ENCODE measurements at places on chromosomes 5 and 9.

- no peak for DNase-seq
Measured at GRCh38 chr9:91043811-91044175, 242.2 kb downstream of the SYK start.

DNA sequence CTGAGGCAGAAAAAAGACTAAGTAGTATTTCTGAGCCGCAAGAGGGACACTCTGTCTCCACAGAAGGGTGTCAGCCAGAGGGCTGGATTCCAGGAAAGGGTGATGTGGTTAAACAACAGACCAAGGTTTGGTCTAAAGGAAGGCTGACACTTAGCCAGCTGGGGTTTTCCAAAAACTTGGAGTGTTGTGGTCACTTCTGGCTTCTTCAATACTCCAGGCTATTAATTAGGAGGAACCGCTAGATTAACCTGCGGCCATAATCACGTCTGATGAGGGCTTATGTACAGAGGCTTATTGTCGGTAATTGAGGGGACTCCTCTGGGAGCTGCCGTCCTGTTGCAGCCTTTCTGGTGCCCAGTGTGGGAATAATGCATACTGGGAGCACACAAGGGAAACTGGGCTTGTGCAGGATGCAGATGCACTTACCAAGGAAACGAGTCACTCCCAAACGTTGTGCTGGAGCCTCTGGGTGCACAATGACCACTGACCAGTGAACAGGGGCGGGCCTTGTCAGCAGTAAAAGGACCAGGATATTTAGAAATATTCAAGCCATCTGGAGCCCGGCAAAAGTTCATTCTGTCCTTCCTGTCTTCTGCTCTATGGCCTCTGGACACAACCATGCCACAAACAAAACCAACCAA is 70.2 kb upstream of the TUT7 start:
- DNase-seq, result no peak

- DNase-seq, result no peak
Measured at GRCh38 chr5:128782446-128782845, 182.8 kb upstream of the SLC27A6 start.

GRCh38 chr5:141567513-141568117 is 51.2 kb downstream of the DIAPH1 start:
- DNase-seq, result no peak

DNA sequence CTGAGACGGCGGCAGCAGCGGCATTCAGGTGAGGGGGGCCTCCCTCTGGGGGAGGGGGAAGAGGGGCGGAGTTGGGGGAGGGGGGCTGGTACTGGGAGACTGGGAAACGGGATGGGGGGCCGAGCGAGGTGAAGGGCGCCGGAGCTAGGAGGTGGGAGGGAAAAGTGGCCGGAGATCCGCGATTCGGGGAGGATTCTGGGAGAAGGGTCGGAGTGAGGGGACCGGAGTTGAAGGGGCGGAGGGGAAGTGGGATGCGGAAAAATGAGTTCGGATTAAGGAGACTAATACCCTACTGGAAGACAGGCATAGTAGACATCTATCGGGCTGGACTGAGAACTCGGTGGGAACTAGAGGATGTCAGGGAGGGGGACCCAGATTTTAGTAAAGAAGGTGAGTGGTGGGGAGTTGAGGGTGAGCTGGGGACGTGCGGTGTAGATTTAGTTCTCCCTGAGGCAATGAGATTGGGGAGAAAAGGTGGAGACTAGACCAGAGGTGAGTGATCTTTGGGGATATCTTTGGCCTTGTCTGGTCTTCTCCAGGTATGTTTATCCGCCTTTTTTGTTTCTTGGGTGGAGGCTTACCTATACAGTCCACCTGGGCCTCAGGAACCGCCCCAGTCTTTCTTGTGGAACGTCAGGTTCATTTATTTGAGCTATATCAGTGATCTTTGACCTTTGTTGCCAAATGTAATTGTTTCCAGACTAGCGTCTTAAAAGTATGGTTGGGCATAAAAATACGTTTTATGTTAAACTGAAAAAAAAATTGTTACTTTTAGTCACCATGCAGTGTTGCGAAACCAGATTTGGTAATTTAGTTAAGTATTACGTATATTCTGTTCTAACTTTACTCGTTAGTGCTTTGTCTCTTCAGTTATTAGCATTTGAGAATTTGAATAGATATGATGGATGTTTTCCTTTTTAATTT is 632 bp downstream of the UBAP1 start:
- DNase-seq, result no peak

DNA sequence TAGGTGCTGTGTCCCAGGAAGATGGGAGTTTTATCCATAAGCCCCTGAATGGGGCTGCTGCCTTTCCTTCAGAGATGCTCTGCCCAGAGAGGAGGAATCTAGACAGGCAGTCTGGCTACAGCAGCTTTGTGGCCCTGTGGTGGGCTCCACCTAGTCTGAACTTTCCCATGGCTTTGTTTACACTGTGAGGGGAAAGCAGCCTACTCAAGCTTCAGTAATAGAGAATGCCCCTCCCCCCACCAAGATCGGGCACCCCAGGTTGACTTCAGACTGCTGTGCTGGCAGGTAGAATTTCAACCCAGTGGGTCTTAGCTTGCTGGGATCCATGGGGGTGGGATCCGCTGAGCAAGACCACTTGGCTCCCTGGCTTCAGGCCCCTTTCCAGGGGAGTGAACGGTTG is 100.9 kb upstream of the DPYSL3 start:
- no peak for DNase-seq

DNA sequence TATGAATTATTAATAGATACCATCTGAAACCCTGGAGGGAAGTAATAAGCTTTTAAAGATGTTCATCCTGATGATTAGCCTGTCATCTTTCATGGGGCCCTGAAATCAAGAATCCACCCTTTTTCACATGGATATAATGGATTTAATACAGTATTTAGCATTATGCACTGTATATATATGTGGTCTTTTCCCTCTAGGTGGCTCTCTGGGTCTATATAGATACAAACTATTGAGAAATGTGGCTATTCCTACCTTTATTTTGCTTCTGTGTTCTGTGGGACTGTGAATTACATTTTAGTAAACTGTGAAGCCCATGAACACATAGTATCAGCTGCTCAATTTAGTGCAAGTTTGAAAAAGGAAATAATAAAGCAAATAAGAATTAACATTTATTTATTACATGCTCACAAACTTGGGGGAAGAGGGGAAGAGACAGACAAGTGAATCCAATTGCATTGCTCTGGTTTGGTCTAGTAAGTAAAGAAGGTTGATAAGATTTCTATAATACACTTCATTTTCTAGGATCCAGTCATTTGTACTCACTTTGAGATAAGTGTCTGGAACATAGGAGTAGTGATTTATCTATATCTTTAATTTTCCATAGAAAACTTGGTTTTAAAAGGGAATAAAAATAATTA is 112.2 kb downstream of the SCAMP1 start:
- no peak for DNase-seq

DNA sequence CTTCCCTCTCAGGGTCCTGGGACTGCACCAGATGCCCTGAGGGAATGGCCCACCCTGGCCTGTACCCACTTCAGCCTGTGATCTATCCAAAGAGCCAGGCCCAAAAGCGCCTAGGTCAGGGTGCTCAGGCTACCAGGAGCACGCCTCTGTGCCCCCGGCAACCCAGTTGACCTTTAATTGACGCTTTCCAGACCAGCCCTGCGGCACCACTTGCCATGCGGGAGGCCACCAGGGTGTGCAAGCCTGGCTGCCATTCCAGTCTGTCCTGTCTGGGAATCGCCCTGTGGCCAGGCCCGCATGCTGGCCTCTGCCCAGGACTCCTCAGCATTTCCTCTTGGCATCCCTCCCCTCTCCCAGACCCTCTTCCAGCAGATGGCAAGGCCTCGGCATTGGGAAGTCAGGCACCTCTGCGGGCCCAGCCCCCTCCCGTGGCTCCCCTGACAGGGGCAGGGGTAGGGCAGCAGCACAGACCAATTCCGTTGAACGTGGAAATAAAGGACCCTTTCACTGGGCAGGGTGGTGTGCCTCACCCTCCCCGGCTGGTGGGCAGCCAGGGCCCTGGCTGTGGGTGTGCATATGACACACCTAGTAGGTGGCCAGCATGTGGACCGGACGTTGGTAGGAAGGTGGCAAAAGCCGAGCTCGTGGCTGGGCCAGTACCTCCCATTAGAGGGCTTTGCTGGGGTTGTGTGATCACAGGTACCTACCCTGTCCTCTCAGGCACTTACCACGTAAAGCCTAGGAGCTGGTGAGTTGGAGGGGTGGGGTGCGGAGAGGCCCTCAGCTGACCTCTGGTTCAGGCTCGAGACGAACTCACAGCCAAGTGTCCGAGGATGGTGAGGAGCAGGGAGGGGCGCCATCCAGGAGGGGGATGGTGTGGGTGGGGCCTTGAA is 3.5 kb upstream of the AIF1L start:
- DNase-seq, result no peak

DNA sequence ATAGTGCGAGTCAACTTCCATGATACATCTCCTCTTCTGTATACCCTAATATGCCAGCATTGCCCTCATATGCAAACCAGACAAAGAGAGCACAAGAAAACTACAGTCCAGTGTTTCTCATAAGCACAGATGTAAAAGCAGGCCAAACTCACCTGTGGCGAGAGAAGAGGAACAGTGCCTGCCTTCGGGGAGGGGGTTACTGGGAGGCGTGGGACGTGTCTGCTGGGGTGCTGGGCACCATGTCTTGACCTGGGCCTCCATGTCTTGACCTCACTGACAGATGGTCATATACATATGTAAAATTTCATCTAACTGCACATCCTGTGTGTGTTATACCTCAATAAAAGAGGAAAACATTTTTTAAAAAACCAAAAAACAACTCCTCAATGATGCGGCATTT is 159.3 kb upstream of the PPP1R26 start:
- no peak for DNase-seq

- no peak for DNase-seq
Measured at GRCh38 chr9:113600871-113601614, 137.5 kb downstream of the RGS3 start.

DNA sequence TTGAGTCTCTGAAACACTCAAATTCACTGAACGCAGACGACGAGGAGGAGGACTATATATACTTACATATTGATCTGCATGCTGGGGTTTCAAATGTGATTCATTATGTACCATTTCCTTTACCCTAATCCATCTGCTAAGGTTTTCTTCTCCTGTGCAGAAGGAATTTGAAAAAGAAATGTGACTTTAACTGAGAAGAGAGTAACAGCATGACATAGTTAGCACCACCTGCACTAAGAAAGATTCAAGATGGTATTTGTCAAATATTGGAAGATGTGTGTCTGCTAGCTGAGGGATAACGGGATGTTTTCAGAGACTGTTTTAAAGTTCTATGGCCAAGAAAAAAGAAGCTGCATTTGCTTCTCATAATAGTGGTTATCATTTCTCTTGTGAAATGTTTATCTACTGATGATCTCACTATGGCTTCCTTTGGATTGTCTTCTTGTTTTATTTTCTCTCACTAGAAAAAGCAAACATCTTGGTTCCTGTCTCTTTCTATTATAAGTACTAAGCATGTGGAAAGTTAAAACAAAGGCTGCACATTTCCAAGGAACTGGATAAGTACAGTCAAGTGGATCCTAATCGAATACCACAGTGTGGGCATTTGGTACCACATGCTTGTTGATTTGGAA is 89.8 kb upstream of the TLE4 start:
- DNase-seq, result no peak
